ENCODE measurements at places on chromosomes 6 and 20. TPM values are rescaled to one million over a fixed set of nuclear protein-coding genes. Genes with fewer than 3 reads are reported as not detected.

DNA sequence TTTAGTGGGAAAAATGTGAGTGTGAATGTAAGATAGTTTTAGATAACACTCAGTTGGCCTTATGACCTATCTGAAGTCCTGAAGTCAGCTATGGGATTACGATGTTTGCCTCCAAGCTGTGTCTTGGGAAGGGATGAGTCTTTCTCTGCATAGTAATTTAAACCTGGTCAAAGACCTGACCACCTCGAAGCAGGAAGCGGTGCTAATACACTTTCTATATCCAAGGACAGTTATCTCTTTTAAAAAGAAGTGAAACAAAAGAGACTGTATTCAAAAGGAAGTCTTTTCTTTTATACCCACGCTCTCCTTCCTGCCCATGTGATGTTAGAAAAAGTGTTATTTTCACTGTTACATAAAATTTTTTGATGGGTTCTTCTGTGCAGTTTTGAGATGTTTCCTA lies 94.9 kb downstream of the JARID2 start:
- no peak for DNase-seq
- peak overlapping the region; percentile 41 for H3K4me3 ChIP-seq
- no peaks in the 10 kb centered on the region for H3K27me3 ChIP-seq

DNA sequence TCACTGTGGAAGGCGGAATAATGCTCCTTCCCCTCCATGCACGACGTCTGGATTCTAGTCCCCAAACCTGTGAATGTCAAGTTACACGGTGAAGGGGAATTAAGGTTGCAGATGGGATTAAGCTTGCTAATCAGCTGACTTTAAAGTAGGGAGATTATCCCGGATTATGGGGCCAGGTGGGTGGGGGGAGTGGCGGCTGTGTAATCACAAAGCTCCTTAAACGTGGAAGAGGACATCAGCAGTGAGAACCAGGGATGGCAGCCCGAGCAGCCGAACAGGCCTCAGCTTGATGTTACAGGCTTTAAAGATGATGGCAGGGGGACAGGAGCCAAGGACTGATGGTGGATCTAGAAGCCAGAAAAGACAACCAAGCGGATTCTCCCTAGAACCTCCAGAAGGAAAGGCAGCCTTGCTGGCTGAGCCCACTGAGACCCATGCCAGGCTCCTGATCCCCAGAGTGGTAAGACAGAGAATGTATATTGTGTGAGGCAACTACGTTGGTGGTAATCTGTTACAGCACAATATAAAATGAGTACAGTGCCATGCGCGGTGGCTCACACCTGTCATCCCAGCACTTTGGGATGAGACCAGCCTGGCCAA lies 117.5 kb downstream of the SCML4 start:
- H3K27me3 ChIP-seq, result no peaks in the 10 kb centered on the region
- no peak overlapping the region for H3K4me3 ChIP-seq
- no peak for DNase-seq
- peaks cover 32% of the 10 kb centered on the region for H3K4me1 ChIP-seq
- peaks cover 12% of the 10 kb centered on the region for H3K36me3 ChIP-seq
- no peak overlapping the region for H3K27ac ChIP-seq

DNA sequence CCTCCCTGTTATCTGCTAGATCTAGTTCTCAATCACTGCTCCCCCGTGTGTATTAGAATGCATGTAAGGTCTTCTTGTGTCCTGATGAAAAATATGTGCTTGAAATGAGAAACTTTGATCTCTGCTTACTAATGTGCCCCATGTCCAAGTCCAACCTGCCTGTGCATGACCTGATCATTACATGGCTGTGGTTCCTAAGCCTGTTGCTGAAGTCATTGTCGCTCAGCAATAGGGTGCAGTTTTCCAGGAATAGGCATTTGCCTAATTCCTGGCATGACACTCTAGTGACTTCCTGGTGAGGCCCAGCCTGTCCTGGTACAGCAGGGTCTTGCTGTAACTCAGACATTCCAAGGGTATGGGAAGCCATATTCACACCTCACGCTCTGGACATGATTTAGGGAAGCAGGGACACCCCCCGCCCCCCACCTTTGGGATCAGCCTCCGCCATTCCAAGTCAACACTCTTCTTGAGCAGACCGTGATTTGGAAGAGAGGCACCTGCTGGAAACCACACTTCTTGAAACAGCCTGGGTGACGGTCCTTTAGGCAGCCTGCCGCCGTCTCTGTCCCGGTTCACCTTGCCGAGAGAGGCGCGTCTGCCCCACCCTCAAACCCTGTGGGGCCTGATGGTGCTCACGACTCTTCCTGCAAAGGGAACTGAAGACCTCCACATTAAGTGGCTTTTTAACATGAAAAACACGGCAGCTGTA lies 73.4 kb downstream of the PTPN1 start:
- no peaks in the 10 kb centered on the region for H3K27me3 ChIP-seq
- H3K4me1 ChIP-seq, result peaks cover 3% of the 10 kb centered on the region

DNA sequence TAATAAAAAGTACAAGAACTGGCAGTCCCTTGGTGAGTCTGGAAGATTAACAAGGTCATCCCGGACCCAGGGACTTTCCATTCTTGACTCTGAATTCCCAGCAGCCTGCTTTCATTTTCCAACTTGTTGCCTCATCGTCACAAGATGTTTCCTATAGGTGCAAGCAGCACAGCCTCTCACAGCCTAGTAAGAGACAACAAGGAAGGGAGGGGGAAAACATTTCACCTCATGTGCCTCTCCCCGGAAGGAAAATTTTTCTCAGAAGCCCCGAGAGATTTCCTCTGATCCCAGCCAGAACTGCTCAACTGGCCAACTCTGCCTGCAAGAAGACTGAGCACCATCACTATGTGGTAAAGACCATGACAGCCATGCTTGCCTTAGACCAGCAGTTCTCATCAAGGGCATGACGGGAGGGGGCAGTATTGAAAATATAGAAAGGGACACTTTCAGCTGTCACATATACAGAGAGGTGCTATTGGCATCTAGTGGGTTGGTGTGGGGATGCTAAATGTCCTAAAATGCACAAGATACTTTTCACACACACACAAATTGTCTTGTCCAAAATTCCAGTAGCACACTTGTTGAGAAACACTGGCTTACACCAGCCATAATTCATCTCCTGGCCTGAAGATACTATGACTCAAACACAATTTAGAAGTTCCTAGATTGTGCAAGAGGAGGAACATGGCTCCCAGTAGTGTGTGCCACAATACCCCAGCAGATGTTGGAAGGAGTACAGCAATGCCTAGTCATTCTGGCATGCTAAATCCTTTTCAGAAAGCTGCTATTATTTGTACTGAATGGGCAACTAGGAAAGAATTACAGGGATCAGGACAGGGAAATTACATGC lies 10.8 kb upstream of the WTAP start:
- H3K36me3 ChIP-seq, result peaks cover 3% of the 10 kb centered on the region
- no peaks in the 10 kb centered on the region for H3K27me3 ChIP-seq
- no peak for DNase-seq
- H3K27ac ChIP-seq, result peak overlapping the region; percentile 39

GRCh38 chr6:134323698-134324097 lies 5.8 kb upstream of the SGK1 start:
- H3K4me3 ChIP-seq, result no peak overlapping the region
- DNase-seq, result no peak
- H3K36me3 ChIP-seq, result peaks cover 4% of the 10 kb centered on the region

Gene HLA-DRA
- total RNA-seq, result 6.0 TPM

DNA sequence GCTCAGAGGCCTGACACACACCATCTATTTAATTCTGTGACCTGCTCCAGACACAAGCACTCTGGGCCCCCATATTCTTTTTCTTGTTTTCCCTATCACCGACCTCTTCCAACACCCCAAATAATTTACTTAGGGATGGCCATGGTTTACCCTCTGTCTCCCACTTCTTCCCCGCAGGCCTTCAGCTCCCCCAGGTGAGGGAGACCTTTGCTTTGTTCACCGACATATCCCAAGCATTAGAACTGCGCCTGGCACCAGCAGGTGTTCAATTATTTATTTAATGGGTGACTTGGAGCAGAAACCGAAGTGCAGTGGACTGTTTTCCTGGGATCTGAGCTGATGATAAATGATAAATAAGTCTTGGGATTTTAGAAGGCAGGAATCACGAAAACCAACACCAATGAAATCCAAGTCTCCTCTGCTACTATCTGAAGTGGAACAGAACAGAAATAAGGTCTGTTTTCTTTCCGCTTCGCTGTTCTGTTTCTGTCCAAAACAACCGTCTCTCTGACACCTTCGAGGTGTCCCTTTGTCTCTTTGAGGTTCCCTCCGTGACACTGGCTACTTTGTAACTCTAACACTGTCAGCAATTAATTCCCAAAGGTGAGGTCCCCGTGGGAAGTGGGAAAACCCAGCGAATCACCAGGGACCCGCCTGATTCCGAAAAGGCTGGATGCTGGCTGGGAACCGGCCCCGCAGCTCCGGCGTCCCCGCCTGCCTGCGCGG lies 1.1 kb upstream of the RIN2 start:
- no peak for DNase-seq
- no peak overlapping the region for H3K27ac ChIP-seq
- H3K36me3 ChIP-seq, result no peaks in the 10 kb centered on the region
- H3K4me3 ChIP-seq, result no peak overlapping the region
- peaks cover 3% of the 10 kb centered on the region for H3K4me1 ChIP-seq
- H3K27me3 ChIP-seq, result peaks cover 32% of the 10 kb centered on the region

GRCh38 chr6:116011520-116011919 lies 49.2 kb downstream of the FRK start:
- no peak overlapping the region for H3K4me3 ChIP-seq
- H3K36me3 ChIP-seq, result no peaks in the 10 kb centered on the region
- peak; percentile 77 for DNase-seq
- no peak overlapping the region for H3K27ac ChIP-seq
- H3K27me3 ChIP-seq, result peaks cover 19% of the 10 kb centered on the region

GRCh38 chr6:3117912-3118352 lies 579 bp upstream of the BPHL start:
- H3K27me3 ChIP-seq, result no peaks in the 10 kb centered on the region
- no peak for DNase-seq
- H3K36me3 ChIP-seq, result peaks cover 5% of the 10 kb centered on the region
- peaks cover 19% of the 10 kb centered on the region for H3K4me1 ChIP-seq

Gene LKAAEAR1
- 0.30 TPM for total RNA-seq

Gene DEFB124
- total RNA-seq, result not detected

Gene ENPP1
- total RNA-seq, result 0.23 TPM

DNA sequence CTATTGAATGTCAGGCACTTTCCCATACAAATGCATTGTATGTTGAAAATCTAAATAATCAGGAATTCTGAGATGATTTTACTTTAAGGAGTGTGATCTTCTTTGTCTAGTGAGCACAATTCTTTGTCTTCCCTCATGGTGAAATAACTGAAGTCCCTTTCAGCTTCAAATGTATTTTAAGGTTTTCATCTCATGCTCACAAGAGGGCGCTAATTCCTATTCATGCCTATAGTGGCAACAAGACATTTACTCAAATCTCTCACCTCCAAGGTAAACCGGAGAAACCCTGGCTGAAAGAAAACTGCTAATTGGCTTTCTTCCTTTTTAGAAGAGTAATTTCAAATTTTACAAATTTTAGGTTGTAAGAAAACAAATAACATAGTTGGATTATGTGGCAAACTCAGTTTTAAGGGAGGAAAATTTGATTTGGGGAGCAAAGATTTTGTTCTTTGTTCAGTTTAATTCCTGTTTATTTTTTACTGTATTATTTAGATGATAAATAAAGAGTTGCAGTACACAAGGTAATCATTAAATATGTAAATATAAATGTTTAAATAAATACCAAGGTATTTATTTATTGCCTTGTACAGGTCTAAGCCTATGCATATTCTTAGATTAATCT lies 69.1 kb downstream of the SLC35F1 start:
- H3K4me3 ChIP-seq, result no peak overlapping the region
- H3K4me1 ChIP-seq, result no peaks in the 10 kb centered on the region
- no peak for DNase-seq
- no peak overlapping the region for H3K27ac ChIP-seq
- no peaks in the 10 kb centered on the region for H3K36me3 ChIP-seq

Gene KCNK5
- 12.7 TPM for total RNA-seq

- peaks cover 6% of the 10 kb centered on the region for H3K4me1 ChIP-seq
- H3K36me3 ChIP-seq, result peaks cover 21% of the 10 kb centered on the region
- no peak overlapping the region for H3K4me3 ChIP-seq
- H3K27ac ChIP-seq, result no peak overlapping the region
- H3K27me3 ChIP-seq, result no peaks in the 10 kb centered on the region
- DNase-seq, result no peak
Observed at GRCh38 chr20:62393830-62394229, 6.9 kb downstream of the RPS21 start.

Gene MYH7B
- total RNA-seq, result 0.40 TPM

DNA sequence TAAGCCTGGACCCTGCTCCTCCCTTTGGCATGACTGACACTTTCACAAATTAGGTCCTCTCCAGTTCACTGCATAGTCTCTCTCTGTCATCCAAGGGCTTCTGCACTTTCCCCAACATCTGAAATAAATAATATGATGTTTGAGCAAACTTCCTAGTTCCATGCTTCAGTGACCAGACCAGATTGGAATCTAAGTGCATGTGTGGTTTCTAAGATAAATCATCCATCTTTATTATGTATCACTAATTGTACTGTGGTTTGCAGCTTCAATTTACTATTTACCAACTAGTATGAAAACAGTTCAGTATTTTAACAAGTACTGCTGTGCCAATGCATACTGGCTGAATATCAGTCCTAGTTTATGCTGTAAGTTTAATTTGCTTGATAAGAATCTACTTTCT lies 18.7 kb downstream of the SESN1 start:
- H3K36me3 ChIP-seq, result no peaks in the 10 kb centered on the region
- H3K27me3 ChIP-seq, result no peaks in the 10 kb centered on the region
- no peak overlapping the region for H3K27ac ChIP-seq
- no peak for DNase-seq

GRCh38 chr6:168540713-168541291 lies 99.8 kb downstream of the SMOC2 start:
- no peaks in the 10 kb centered on the region for H3K4me1 ChIP-seq
- H3K4me3 ChIP-seq, result no peak overlapping the region
- no peak for DNase-seq
- H3K36me3 ChIP-seq, result no peaks in the 10 kb centered on the region
- peaks cover 12% of the 10 kb centered on the region for H3K27me3 ChIP-seq

GRCh38 chr6:165274611-165275010 lies 34.8 kb downstream of the C6orf118 start:
- no peak overlapping the region for H3K27ac ChIP-seq
- H3K4me3 ChIP-seq, result no peak overlapping the region
- H3K4me1 ChIP-seq, result no peaks in the 10 kb centered on the region
- no peaks in the 10 kb centered on the region for H3K27me3 ChIP-seq

- H3K4me1 ChIP-seq, result peaks cover 12% of the 10 kb centered on the region
- no peaks in the 10 kb centered on the region for H3K36me3 ChIP-seq
- no peak overlapping the region for H3K4me3 ChIP-seq
- H3K27ac ChIP-seq, result no peak overlapping the region
- no peak for DNase-seq
- H3K27me3 ChIP-seq, result no peaks in the 10 kb centered on the region
Observed at GRCh38 chr20:63648895-63649589, 4.2 kb downstream of the STMN3 start.

Data from activated CD4-positive, alpha-beta T cell treated with anti-CD3 and anti-CD28 coated beads for 36 hours (primary cell).